ENCODE measurements at places on chromosomes 1 and 21.

GRCh38 chr1:109567877-109568672 lies 19.7 kb downstream of the GNAI3 start:
- H3K4me3 ChIP-seq, result no peak overlapping the region
- no peaks in the 10 kb centered on the region for H3K36me3 ChIP-seq
- H3K4me1 ChIP-seq, result peaks cover 22% of the 10 kb centered on the region
- no peak for DNase-seq
- H3K27ac ChIP-seq, result no peak overlapping the region

GRCh38 chr1:59138402-59138801 lies 158.5 kb upstream of the FGGY start:
- no peak overlapping the region for H3K4me3 ChIP-seq
- H3K36me3 ChIP-seq, result no peaks in the 10 kb centered on the region
- peaks cover 12% of the 10 kb centered on the region for H3K4me1 ChIP-seq
- DNase-seq, result no peak
- no peak overlapping the region for H3K27ac ChIP-seq

GRCh38 chr1:158324395-158324794 lies 6.9 kb downstream of the CD1B start:
- no peaks in the 10 kb centered on the region for H3K4me1 ChIP-seq
- DNase-seq, result no peak
- H3K27ac ChIP-seq, result no peak overlapping the region
- no peaks in the 10 kb centered on the region for H3K36me3 ChIP-seq

DNA sequence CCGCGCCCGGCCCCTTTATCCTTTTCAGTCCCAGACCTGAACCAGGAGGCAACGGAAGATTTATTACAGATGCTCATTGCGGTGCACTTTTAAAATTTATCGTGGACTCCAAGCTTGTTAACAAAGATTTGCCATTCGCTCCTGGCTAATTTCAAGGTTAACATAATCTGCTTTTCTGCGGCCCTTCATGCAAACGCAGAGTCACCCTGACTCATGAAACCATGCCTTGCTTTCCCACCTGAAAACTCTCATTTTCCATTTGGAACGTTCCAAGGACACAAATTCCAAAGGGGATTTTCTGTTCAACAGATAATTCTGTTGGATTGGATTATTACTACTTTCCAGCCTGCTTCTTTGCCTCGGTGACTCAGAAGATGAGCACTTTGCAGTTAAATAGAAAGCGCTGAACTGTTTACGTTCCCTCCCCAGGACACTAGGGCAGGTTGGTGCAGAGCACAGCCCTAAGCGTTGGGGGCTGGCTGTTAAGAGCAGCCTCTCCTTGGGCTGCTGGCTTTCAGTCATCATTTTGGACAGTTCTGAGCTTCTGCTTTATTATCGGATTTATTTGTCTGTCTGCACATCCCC lies 51.1 kb downstream of the CD247 start:
- no peak overlapping the region for H3K4me3 ChIP-seq
- H3K27ac ChIP-seq, result no peak overlapping the region
- peaks cover 40% of the 10 kb centered on the region for H3K4me1 ChIP-seq

- no peaks in the 10 kb centered on the region for H3K36me3 ChIP-seq
- H3K4me1 ChIP-seq, result peaks cover under 1% of the 10 kb centered on the region
- no peak overlapping the region for H3K27ac ChIP-seq
- H3K27me3 ChIP-seq, result peaks cover 6% of the 10 kb centered on the region
- H3K4me3 ChIP-seq, result no peak overlapping the region
- DNase-seq, result no peak
Observed at GRCh38 chr1:207089627-207090355, 1.1 kb downstream of the C4BPB start.

GRCh38 chr1:156788136-156788535 lies 20.8 kb downstream of the PRCC start:
- H3K4me3 ChIP-seq, result no peak overlapping the region
- H3K27ac ChIP-seq, result no peak overlapping the region
- H3K4me1 ChIP-seq, result no peaks in the 10 kb centered on the region
- DNase-seq, result no peak
- peaks cover 23% of the 10 kb centered on the region for H3K36me3 ChIP-seq

- H3K4me3 ChIP-seq, result no peak overlapping the region
- DNase-seq, result no peak
- no peaks in the 10 kb centered on the region for H3K27me3 ChIP-seq
- H3K27ac ChIP-seq, result peak overlapping the region; percentile 1
- no peaks in the 10 kb centered on the region for H3K36me3 ChIP-seq
Observed at GRCh38 chr1:187985145-187985896, 1156.6 kb downstream of the PLA2G4A start.

GRCh38 chr1:160884579-160884978 lies 401 bp downstream of the ITLN1 start:
- no peaks in the 10 kb centered on the region for H3K4me1 ChIP-seq
- H3K27ac ChIP-seq, result no peak overlapping the region
- H3K27me3 ChIP-seq, result no peaks in the 10 kb centered on the region
- DNase-seq, result no peak
- no peaks in the 10 kb centered on the region for H3K36me3 ChIP-seq
- H3K4me3 ChIP-seq, result no peak overlapping the region
